D721Med (cell line): ENCODE measurements at places on chromosomes 2 and 18.

DNA sequence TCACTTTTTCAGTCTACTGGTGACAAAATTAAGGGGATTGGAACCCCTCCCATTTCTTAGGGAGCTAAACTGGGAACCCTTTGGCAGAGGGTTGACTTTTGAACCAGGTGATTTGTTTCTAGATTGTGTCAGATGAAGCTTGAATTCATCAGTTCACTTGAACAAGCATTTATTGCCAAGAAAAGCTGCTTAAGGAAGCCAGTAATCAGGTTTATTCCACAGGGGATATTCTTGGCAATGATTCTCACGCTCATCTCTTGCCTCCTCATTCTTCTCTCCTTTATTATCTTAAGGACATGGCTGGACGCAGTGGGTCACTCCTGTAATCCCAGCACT, 101.0 kb downstream of the ALPK2 start:
- DNase-seq = peak; percentile 59

DNA sequence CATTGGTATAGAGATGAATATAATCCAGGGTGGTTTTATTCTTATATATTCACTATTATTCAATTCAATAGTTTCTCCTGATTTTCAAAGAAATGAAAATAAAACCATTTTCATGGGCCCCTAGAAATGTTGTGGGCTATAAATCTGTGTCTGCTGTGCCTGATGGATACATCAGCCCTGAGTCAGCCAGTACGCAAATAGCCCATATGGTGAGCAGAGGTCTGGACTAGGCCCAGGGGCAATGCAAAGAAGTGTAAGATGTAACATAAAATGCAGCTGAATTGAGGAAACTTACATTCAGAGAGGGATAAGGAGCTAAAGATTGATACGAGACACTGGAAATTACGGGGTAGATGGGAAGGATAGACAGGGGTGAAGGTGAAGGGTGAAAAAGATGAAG, 122.5 kb downstream of the MAIP1 start:
- no peak for DNase-seq

DNA sequence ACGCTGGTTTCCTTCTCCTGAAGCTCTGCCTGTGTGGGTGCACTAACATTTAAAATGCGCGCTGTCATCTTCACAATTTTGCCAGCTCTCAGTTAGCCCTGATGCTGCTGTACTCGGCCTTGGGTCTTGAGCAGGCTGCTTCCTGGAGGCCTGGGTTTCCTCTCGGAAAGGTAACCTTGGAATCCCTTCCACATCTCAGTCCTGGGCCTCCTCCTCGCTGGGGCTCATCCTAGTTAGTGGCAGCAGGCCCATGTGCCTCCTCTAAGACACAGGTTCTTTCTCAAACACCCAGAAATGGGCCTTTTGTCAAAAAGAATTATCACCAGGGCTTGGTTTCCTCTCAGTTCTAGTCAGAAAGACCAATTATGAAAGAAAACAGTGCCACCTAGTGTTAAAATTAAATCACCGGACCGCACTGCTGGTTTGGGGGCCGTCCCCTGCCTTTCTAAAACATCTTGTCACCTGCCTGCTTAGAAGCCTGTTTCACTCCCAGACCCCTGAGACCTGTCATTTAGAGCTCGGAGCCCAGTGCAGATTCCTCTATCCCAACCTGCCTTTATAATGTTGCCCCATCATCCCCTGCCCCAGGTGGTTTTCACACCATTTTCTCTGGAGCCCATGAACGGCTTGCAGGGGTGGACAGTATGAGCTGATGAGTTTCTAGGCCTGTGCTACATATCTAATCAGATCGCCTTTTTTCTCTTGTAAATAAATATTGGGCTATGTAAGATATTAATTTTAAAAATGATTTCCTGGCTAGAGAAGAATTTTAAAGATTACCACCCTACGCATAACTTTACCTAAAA, 42.4 kb downstream of the HK2 start:
- no peak for DNase-seq

DNA sequence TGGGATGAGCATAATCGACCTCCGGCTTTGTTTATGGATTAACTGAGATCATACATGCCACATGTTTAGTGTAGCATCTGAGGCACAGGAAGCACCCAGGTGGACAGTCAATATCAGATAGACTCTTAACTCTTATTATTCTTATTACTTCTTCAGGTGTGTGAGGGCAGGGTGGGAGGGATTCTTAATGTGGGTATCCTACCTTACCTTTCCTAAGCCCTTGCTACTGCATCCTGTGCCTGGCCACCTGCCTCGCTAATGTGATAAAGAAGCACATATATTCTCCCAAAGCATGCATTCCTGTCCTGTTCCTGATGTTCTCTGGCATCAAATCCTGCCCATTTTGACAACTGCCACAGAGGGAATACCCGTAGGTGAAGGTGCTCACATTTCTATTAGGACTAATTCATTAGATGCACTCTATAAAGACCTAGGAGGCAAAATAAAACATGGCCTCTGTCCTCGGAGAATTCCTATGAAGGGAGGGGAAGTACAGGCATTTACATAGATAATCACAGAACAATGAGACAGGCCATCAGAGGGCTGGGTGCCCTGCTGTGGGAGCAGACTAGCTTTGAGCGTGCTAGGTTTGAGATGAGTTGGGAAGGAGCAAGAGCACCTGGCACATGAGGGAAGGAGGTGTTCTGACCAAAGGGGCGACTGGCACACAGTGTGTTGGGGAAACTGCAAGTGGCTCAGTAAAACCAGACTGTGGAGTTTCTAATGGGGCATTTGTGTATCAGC, 19.5 kb upstream of the CELF4 start:
- no peak for DNase-seq

DNA sequence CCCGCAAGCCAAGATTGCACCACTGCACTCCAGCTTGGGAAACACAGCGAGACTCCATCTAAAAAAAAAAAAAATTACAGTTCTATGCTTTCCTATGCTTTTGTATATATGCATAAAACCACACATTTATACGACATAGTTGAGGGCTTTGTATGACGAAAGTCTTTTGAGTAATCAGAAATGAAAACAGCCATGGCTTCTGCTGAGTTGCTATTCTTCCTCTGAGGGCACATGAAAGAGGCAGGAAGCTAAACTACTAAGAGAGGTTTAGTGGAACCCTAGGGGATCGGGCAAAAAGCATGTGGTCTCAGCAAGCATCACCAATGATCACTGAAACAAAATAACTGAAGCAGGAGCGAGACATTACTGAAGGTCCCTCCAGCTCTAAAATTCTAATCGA, 99.6 kb downstream of the ZAP70 start:
- DNase-seq = no peak

DNA sequence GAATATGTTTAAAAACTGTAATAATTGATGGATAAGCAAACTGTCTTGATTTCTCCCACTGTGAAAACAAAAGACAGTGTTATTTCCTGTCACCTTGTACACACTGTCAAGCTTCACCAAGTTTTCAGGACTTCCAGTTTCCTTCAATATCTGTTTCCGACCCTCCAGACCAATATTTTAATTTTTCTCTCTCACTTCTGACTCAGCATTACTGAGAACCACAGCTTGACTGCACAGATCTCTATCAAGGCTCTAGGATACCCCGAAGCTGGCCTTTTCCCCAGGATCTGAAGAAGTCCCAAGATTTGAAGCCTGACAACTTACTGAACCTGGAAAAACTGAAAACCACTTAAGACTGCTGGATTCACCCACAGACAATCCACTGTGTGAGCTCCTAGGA, 13.2 kb upstream of the SULT1C3 start:
- DNase-seq = no peak

GRCh38 chr2:211495339-211495738, 938.9 kb downstream of the CPS1 start:
- DNase-seq = no peak

DNA sequence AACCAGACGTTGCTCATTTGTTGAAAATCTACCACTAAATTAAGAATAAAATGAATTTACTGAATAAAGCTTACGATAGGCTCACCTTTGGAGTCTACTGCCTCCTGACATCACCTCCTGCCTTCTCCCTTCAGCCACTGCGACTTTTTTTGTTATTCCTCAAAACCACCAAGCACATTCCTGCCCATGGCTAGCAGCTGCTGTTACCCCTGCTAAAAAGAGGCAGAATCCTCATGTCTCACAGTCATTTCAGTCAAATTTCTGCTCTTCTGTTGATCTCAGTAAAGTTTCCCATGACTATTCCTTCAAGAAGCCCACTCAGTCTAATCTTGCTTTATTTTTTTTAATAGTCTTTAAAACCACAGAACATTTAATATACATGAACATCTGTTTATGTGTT, 40.8 kb upstream of the ANKRD62 start:
- no peak for DNase-seq

DNA sequence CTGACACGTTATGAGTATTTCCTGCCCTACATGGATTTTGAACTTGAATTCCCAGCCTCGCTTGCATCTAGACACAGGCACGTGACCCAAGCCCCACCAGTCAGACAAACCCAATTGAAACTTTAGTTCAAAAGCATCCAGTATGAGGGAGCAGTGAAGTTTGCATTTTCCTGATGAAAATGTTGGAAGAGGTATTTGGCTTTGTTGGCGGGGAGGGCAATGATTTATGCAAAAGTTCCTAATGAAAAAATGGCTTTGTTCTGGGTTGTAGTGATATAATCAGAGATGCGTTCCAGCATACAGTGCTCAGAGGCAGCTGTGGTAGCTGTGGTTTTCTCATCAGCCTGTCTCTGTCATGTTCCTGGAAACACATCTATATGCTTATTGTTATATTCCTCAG, 36.8 kb upstream of the CPS1 start:
- DNase-seq = no peak

- DNase-seq = no peak
Measured at GRCh38 chr2:138493334-138493733, 8.2 kb upstream of the SPOPL start.

DNA sequence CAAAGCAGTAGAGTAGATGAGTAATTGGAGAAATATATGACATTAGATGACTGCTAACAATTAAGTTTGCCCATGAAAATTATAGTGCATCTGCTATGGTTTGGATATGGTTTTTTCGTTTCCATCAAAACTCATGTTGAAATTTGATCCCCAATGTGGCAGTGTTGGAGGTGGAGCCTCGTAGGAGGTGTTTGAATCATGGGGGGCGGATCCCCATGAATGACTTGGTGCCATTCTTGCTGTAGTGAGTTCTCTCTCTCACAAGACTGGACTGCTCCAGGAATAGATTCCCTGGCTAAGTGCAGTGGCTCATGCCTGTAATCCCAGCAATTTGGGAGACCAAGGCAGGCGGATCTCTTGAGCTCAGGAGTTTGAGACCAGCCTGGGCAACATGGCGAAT, 9.7 kb upstream of the CUL3 start:
- DNase-seq = no peak

DNA sequence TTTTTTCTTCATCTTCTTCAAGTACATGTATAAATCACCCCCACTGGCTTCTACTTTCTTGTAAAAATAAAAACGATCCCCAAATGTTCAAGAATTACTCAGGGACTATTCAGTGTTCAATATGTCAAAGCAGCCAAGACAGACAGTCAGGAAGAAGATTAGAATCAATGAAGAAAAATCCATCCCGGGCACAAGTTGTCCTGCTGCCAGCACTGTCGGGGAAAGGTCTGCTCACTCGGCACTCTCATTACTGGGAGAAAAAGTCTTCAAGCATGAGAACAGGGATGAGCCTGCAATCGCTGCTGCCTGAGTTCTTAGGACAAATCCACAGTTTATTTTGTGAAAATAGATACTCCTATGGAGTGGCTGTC, 482.8 kb upstream of the KLHL29 start:
- no peak for DNase-seq

DNA sequence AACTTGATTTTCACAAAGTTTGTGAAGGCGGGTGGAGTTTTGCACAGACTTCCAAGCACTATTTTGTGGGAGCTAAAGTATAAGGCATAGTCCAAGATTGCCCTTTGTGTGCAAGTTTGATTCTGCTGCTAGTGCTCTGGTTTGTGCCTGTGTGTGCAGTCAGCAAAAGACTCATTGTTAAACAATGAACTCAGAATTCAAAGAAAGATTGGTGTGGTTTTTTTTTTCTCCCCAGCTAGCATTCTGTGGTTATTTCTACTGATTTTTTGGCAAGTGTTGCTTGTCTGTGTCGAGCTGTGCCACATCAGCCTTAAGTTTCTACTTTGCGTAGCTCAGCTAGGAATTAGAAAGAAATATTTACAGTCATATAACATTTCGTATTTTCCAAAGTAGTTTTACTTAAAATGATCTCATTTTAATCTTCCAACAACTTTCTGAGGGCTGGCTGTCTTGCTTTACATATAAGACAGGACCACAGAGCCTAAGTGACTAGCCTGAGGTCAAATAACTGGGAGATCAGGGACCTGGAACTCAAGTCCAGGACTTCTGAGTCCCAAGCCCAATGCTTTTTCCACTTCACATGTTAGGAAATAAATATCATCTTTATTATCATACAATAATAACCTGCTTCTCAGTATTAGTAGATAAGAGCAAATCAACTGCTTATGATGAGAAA, 69.8 kb downstream of the BABAM2 start:
- DNase-seq = no peak

GRCh38 chr18:48563027-48563426, 24.2 kb downstream of the CTIF start:
- DNase-seq = no peak

- no peak for DNase-seq
Measured at GRCh38 chr2:234240917-234241316, 190.4 kb downstream of the SPP2 start.

DNA sequence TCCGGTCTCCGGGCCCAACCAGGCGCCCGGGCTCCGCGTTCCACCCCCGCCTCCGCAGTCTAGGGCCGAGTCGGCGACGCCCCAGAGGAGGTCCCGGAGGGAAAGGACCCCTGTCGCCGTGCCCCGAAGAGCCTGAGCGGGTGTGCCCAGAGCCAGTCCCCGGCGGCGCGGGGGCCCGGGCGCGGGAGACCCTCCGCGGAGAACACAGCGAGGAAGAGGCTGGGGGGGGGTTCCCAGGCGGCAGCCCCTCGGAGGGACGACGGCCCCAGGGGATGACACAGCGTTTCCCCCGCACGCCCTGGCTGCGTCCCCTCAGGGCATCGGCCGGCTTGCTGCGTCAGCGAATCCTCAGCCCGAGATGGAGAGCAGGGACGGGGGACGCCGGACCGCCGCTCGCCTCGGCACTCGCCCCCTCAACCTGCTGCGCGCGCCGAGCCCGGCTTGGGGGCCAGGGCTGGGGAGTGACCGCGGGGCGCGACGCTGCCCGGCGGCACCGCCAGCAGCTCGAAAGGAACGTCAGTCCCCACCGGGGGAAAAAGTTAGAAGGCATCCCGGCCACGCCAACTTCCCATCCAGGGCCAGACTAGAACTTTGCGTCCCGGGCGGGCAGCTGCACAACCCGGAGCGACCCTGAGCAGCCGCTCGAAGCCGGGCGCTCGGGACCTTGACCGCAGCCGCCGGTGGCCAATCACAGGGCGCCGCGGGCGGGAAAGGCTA, 711 bp downstream of the SFXN5 start:
- DNase-seq = no peak
